Substantia nigra (tissue), 51 donors: ENCODE measurements at places on chromosomes 13 and 19.
A peak's percentile ranks its signal among the peaks of the same experiment; 100 is the strongest.

- no peak for DNase-seq
Observed at GRCh38 chr13:69461397-69461796, 646.2 kb upstream of the ATXN8OS start.

DNA sequence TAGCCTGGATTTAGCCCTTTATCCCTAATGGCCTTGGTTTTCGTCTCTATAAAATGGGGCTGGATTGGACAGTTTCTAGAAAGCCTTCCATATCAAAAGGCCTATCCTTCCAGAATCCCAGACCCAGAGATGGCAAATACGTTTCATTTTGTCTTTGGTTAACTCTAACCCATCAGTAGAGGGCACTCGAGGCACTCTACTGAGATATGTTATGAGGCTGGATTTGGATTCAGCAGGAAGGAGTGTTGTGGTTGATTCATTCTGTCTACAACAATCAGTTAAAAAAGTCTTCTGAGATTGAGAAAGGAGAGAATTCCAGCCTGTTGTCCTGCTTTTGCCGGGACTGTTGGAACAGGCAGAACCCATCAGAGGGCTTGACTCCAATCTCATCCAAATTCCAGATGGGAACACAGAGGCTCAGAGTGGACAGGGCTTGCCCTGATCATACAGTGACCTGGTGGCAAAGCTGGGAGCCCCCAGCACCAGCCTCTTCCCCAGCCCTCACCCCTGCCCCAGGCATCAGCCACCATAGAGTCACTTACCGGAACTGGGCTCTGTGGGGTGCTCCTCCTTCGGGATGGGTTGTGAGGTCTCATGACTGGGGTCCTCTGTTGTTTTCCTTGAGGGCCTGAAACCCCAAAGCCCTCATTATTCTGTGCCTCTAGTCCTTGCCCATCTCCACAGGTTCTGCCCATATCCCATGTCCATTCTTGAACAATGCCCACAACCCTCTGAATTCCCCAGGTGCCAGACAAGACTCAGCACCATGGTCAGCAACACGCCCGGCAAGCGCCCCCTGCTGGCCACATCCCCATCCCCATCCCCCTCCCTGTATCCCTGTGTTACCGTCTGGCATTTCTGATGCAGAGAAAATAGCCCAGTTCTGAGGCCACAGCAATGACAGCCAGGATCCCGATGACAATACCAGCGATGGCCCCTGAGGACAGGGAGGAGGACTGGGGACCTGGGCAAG is 12.3 kb upstream of the ZNF180 start:
- DNase-seq, result no peak

DNA sequence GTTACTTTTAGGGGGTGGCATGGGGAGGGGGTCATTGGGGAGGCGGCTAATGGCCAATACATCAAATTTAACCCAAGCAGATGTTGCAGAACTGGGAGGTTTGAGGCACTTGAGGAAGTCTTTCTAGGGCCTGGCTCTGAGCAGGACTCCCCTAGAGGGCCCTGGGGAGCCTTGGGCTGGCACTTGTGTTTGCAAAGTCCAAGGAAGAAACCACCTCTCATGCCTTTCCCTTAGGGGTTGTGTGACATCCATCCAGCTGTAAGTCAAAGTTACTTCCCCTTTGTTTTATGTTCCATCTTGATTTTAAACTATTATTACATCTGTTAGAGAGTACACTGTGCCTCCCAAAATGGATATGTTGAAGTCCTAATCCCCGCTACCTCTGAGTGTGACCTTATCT is 159.9 kb downstream of the KATNAL1 start:
- no peak for DNase-seq

DNA sequence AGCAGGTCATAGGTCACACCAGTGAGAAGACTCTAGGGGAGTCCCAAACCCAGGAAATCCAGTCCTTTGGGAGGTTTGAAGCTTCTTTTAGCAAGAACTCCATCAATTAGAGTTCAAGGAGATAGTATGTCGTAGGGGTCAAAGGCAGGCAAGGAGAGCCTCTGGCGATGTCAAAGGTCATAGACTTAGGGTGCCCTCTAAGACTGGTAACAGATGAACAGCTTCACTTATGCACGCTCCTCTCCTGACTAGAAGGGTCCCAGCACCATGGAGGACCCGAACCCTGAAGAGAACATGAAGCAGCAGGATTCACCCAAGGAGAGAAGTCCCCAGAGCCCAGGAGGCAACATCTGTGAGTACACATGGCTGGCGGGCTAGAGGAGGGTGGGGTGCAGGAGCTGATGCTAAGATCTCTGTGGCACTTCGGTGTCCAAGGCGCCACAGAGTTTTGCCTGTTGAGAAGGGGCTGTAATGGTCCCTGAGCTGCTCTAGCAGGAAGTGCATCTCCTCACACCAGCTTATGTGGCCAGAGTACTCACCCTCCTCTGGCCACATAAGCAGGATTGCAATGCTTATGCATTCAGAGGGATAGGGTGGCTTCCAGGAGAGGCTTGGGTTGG is 557 bp downstream of the ZNF576 start:
- DNase-seq, result no peak

DNA sequence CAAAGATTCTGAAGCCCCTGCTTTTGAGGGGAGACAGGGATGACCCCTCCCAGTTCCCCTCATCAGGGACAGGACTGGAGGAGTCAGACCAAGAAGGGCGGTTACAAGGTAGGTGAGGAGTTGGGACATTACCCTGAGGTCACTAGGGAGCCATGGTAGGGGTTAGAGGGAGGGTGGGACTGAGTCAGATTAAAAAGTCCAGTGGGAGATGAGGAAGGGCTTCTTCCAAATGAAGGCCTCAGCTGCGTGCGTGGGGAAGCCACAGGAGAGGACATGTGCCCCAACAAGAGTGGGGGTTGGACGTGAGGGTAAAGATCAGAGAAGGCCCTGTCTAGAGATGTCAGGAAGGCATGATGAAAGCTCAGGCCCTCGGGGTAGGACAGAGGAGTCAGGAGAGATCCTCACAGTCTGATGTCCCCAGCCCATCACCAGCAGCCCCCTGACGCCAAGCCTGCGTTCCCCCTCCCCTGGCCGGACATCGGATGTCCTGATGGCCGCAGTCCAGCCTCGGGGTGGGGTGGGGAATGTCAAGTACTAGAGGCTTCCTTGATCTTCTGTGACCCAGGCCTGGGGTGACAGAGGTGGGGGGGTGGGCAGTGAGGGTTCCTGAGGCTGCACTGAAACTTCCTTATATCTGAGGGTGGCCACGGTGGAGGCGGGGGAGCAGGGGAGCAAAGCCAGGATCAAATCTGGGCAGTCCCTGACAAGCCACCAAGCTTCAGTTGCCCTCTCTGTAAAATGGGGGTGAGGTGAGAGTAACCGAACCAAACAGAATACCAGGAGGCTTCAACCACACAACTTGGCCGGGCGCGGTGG is 6.5 kb upstream of the MFSD12 start:
- no peak for DNase-seq

GRCh38 chr19:38374332-38375097 is at the start of gene PSMD8:
Gene PSMD8 (plus strand): TSS chr19:38374571. CDS start chr19:38374602, 31 bp downstream.
- peak; percentile 100 for DNase-seq

DNA sequence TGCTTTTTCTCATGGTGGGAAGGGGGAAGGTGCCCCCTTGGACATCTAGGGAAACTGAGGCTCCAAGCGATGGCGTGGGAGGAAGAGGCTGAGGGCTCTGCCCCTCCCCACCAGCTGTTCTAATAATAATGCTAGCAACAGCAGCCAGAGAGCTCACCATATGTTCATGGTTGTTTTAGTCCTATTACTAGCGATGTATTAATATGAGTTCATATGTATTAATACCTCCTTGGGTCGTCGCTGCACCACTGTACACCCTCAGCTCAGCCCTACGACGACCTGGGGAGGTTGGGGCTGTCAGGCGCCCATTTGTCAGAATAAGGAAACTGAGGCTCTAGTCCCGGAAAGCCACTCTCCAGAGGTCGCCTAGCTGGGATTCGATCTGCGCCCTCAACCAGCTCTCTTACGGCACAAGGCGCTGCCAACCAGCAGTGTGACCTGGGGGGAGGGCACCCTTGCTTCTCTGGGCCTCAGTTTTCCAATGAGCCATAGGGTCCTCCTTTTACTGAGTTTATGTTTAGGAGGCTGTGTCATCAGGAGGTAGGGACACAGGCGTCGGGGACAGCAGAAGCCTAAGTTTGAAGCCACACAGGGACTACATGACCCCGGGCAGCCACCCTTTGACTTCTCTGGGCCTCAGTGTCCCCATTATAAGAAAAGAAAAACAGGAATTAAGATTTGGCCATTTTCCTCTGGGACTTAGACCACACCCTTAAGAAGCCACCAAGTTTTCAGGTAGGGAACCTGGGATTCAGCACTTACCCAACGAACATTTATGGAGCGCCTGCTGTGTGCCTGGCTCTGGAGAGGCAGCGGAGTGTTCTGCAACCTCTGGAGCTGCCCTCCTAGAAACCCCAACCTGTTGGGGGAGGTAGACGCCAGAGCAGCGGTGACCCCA is 664 bp downstream of the MAST3 start:
- no peak for DNase-seq

DNA sequence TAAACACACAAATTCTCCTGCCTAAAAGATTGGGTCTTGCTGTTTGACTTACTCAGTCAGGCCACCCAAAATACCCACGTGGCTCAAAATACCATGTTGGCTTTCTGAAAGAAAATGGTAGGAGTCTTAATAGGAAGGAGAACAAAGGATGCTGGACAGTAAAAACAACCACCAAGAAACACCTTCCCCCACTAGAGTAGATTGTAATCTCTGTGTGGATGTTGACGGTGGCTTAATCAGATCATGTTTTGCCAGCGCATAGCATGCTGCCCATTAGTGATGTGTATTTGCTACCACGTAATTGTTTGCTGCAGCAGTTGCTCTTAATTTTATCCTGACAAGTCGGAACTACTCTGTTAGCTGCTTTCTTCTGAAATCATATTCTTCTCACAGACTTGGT is 1229.3 kb upstream of the SLC10A2 start:
- no peak for DNase-seq
